ENCODE measurements at places on chromosomes 5 and 9.

- no peak for DNase-seq
Observed at GRCh38 chr5:65820373-65820772, 98.4 kb downstream of the NLN start.

DNA sequence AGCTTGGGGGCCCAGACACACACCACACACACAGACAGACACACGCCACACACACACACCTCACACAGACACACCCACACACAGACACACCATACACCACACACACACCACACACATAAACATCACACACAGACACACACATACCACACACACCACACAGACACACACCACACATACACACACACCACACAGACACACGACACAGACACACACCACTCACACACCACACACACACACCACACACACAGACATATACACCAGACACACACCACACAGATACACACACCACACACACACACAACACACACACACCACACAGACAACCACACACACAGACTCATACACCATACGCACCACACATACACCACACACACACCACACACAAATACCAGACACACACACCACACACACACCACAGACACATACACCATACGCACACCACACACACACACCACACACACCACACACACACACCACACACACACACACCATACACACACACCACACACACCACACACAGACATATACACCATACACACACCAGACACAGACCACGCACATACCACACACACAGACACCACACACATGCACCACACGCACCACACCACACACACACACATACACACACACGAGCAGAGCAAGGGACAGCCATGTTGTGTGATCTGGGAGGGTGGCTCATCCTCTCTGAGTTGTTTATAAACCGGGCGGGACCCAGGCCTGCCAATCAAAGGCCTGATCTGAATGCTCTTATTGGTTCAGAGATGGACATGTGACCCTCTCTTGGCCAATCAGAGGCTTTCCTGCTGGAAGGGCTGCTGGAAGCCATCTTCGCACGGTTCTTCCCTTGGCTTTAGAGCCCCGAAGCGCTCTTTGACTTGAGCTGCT, 148.3 kb downstream of the GAPVD1 start:
- DNase-seq: no peak

GRCh38 chr5:5780253-5780652, 357.8 kb downstream of the ICE1 start:
- DNase-seq: no peak

GRCh38 chr5:174694611-174695010, 29.8 kb upstream of the MSX2 start:
- no peak for DNase-seq

DNA sequence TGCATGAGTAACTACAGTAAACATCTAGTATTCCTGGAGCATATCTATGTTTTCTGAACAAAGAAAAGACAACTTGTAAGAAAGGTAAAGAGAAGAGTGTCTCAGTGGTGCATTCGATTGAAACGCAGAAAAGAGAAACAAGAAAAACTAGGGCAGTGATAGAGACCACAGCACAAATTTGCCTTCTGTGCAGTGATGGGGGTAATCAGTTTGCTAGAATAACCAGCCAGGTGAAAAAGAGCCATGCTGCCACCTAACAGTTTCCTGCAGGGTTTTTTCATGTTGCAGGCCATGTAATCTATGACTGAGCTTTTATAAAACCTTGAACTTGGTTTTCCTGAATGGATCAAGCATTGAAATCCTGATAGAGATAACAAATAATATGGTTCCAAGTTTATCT, 198.4 kb upstream of the MEF2C start:
- no peak for DNase-seq

GRCh38 chr5:96219580-96220281, 213.3 kb downstream of the PCSK1 start:
- peak; percentile 52 for DNase-seq

GRCh38 chr9:14437354-14438231, 123.7 kb upstream of the NFIB start:
- no peak for DNase-seq

GRCh38 chr5:137665678-137666460, 70.0 kb downstream of the KLHL3 start:
- no peak for DNase-seq

DNA sequence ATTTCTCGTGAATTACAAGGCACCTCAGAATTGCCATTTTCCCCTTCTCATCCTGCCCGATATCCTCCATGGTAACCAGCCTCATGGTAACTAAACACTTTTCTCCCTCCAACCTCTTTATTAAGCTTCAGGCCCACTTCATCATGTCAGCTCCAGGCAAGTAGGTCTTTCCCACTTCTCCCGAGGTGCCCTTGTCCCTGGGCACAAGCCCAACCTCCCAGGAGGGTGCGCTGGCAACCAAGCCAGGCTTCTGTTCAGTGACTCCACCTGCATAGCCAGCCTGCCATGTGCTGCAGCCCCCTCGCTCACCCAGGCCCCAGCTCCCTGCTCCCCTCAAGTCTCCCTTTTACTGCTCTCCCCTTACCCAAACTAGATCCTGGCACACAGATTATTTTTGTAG, 47.4 kb upstream of the AFAP1L1 start:
- no peak for DNase-seq

GRCh38 chr9:135992486-135993408, 31.6 kb upstream of the UBAC1 start:
- DNase-seq: peak; percentile 23

DNA sequence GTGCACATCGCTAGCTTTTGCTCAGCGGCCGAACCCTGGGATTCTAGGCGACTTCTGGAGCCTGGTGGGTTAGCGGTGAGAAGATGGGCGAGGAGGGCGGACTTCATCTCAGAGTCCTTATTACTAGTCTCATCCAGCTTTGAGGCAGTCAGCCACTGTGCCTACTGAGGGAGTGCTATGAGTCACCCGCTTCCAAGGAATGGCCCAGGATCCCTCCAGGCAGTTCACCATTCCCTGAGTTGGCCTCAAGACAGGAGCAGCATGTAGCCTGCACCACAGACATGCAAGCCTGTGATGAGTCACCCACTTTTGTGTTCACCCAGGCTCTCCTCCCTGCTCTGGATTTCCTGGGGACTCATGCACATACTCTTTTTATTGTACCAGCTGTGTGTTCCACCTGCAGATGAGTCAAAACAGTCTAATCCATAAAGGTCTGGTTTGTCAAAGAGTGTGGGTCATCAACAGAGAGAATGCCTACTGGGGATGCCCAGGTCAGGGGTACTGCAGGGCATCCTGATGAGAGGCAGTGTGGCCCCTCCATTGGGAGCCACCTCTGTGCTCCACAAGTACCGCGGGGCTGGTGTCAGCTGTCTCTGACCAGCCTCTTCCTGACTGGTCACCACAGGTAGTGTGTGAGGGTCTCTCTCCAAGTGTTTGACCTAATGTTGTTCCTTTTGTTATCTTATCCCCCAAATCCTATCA, 20.2 kb downstream of the SLC22A5 start:
- peak; percentile 99 for DNase-seq

DNA sequence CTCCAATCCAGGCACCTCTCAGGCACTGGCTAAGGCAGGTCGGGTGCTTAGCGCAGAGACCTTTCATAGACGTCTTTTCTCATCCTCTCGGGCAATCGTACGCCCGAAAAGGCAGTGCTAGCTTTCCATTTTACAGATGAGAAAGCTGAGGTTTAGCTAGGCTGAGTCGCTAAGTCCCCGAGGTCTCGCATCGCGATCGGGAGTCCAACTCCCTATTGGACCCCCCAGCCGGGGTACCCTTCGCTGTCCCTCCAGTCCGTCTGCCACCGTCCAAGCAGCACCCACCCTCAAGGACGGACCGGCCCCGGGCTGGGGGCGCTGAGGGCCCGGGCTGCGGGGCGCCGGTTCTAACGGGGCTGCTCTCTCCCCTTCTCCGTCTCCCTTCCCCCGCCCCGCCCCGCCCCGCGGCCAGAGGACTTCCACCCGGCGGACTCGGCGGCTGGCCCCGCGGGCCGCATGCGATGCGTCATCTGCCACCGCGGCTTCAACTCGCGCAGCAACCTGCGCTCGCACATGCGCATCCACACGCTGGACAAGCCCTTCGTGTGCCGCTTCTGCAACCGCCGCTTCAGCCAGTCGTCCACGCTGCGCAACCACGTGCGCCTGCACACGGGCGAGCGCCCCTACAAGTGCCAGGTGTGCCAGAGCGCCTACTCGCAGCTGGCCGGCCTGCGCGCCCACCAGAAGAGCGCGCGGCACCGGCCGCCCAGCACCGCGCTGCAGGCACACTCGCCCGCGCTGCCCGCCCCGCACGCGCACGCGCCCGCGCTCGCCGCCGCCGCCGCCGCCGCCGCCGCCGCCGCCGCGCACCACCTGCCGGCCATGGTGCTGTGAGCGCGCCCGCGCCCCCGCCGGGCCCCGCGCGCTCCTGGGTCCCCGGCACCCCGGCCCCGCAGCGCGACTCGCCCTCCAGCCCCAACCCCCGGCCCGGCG, 12.5 kb upstream of the EXOSC2 start:
- DNase-seq: peak; percentile 38

- no peak for DNase-seq
Observed at GRCh38 chr5:100860407-100860806, 42.7 kb downstream of the ST8SIA4 start.

DNA sequence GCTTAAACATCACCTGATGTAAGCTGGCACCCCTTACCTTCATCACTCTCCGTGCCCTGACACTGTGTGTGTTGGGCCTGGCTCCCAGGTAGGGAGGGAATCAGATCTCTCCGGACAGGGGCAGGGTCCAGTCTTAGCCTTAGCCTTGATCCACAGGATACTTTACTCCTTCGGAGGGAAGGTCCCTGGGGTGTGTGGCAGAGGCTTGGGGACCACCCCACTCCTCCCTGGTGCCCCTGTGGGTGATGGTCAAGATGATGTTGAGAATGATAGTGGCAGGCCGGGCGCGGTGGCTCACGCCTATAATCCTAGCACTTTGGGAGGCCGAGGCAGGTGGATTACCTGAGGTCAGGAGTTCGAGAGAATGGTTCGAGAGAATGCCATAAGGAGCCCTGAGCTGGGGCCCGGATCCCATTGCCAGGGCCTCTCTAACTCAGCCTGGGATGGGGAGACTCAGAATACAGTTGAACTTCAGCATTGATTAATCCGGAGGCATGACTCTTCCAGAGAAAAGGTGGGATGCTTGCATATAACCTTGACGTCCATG, 269.5 kb downstream of the HSPA4 start:
- DNase-seq: no peak

DNA sequence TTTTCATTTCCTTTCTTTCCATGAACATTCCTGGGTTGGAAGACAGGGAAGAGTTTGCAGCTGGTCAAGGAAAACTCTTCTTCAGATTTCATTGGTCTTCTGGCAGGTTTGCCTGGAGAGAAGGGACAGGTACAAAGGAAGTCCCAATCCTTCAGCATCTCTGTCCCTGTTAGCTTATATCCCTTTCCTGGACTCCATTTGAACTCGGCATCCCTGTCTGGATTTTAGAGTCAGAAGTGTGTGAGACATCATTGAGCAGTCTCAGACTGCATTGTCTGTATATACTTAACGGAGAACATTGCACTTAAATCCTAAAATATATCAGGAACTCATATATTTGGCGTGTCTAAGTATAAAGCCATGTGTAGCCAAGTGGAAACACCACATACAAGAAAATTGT, 54.9 kb downstream of the ADGRV1 start:
- no peak for DNase-seq

- no peak for DNase-seq
Observed at GRCh38 chr5:152488869-152489268, 83.8 kb upstream of the NMUR2 start.

DNA sequence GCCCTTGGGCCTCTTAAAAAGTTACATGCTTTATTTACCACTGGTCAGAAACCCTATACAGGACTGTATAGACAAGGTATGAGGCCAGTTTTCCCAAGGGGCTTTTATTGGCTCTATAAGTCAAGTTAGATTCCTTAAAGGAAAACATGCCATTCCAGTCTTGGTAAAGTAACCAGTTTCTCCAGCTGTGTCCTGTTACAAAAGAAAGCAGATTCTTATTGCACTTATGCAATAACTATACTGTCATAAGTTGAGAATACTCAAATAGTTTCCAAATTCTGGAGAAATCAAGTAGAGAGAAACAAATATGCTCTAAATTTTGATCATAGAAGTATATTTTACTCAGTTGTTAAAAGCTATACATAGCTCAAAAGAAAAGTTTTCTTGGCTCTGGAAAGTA, 47.2 kb downstream of the PTGS1 start:
- no peak for DNase-seq

GRCh38 chr5:74370168-74370567, 270.4 kb downstream of the ENC1 start:
- DNase-seq: no peak

DNA sequence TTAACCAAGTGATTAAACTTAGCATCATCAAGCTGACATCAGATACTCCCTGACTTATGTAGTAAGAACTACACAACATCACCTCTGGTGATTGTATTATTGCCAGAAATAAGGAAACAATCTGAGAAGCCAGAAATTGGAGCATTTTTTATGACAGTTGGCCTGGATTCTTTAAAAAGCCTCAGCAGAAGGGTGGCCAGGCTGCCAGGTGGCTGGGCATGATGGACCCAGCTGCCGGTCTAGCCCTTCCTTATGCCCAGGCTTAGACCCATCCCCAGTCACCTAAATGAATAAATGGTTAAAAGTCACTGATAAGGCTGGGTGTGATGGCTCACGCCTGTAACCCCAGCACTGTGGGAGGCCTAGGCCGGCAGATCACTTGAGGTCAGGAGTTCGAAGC, 12.8 kb downstream of the OR1K1 start:
- DNase-seq: no peak

- DNase-seq: no peak
Observed at GRCh38 chr9:90914868-90915483, 113.4 kb downstream of the SYK start.

- DNase-seq: no peak
Observed at GRCh38 chr5:174337276-174338184, 292.0 kb downstream of the NSG2 start.

DNA sequence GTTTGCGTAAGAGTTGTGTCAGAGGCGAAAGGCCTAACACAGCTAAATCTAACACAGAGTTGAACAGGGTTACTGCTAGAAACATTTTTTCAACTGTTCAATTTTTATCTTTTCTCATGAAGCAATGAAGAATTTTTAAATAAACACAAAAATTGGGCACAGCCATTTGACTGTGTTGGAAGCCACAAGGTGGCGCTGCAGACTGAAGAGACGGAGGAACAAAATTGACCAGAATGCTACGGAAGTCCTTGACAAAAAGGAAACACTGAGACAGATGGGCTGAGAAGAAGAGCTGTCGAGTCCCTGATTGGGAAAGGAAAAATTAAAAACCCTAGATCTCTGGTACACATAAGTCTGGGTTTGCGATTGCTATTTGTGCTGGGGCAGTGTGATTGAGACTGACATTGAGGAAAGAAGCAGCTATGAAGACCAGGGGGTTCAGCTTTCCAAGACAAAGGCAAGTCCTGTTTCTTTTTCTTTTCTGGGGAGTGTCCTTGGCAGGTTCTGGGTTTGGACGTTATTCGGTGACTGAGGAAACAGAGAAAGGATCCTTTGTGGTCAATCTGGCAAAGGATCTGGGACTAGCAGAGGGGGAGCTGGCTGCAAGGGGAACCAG, at the start of gene PCDHB9:
PCDHB9 (plus strand) TSS at position 265 of the 616 bp plus-strand sequence; CDS start at position 423, 158 bp downstream.
- no peak for DNase-seq

GRCh38 chr9:130150779-130151382, 21.3 kb upstream of the NCS1 start:
- no peak for DNase-seq

GRCh38 chr5:89255845-89256463, 373.0 kb upstream of the MEF2C start:
- peak; percentile 35 for DNase-seq

GRCh38 chr9:3150074-3150473, 306.2 kb upstream of the PUM3 start:
- no peak for DNase-seq

GRCh38 chr9:137988051-137988450, 110.5 kb downstream of the CACNA1B start:
- no peak for DNase-seq

Data from AG09309 (cell line).